ENCODE measurements at places on chromosomes 7 and 10.

DNA sequence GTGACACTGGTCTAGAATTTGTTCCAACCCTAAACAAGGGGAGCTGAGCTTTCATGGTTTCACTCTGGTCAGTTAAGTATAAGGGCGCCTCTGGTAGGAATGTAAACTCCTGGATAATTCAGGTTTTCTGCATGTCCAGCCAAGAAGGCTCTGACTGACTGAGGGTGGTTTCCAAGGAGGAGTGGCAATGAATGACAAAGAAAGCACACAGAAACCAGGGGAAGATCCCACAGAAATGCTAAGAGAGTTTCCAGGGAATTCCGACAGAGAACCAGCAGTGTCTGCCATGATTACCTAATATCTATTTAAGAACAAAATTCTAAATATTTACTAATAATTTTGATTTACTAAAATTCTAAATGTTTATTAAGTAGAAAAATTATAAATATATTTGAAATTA is 27.3 kb upstream of the NRG3 start:
- DNase-seq = no peak

DNA sequence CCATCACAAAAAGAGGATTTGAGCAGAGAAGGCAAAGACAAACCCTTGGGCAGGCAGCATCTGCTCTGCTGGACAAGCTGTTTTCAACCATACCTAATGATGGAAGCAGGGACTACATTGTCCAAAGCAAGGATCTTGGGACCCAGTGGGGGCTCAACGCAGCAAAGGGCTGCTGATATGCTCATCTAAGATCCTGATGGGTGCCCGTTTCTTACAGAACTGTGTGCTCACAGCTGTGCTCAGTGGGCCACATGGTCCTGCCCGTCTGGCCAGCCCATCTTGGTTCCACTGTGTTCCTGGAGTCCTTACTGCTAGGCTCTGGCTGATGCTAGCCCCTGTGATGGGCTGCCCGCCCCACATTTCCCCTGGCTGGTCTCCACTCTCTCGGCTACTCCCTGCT is 36.1 kb downstream of the GPRIN2 start:
- no peak for DNase-seq

- no peak for DNase-seq
These were observed 142.9 kb upstream of the ITGB1 start for GRCh38 chr10:33100781-33101391.

- DNase-seq = no peak
These were observed 776 bp upstream of the CALML3 start for GRCh38 chr10:5523796-5524574.

- no peak for DNase-seq
These were observed 19.9 kb upstream of the HERPUD2 start for GRCh38 chr7:35714862-35715261.

- no peak for DNase-seq
These were observed 11.4 kb downstream of the PTPRN2 start for GRCh38 chr7:158576050-158576762.

- peak; percentile 54 for DNase-seq
These were observed 788 bp downstream of the AKAP9 start for GRCh38 chr7:91941450-91941849.

DNA sequence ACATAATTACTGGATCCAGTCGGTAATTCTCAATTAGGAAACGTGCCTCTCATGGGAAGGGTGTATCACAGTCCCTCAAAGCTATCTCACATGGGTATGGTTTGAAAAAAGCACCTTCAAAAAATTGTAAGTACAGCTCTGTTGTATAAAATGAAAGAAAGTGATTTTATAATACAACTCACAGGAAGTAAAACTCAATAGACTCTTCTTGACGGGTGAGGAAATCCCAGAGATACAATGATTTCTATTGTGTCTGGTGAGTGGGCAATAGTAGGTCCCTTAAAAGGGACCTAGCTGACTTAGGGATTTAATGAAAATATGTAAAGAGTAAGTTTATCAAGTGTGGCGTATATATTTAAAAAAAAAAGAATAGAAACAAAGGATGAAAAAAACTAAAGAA is 27.0 kb downstream of the TASOR2 start:
- DNase-seq = no peak

DNA sequence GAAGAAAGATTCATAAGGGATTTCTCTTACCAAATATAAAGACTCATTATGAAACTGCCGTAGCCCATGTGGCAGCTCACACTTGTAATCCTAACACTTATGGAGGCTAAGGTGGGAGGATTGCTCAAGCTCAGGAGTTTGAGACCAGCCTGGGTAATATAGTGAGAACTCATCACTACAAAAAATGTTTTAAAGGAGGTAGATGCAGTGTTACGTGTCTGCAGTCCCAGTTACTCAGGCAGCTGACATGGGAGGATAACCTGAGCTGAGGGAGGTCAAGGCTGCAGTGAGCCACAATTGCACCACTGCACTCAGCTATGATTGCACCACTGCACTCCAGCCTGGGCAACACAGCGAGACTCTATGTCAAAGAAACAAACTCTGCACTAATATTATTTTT is 18.1 kb upstream of the DNA2 start:
- no peak for DNase-seq

DNA sequence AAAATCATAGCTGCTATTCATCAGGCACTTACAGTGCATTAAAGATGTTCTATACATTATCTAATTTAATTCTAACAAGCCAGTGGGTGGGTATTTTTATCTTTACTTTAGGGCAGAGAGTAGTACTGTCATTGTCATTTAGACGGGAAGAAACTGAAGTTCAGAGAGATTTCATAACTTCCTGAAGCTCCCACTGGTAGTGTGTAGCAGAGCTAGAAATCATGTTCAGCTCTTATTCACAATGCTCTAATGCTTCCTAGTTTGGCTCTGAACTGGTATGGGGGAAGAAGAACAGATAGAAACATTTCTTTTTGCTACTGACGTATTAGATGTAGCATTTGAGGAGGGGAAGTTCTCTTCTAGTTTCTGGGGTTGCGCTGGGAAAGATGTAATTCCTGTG is 116.7 kb downstream of the CYP26A1 start:
- DNase-seq = no peak

DNA sequence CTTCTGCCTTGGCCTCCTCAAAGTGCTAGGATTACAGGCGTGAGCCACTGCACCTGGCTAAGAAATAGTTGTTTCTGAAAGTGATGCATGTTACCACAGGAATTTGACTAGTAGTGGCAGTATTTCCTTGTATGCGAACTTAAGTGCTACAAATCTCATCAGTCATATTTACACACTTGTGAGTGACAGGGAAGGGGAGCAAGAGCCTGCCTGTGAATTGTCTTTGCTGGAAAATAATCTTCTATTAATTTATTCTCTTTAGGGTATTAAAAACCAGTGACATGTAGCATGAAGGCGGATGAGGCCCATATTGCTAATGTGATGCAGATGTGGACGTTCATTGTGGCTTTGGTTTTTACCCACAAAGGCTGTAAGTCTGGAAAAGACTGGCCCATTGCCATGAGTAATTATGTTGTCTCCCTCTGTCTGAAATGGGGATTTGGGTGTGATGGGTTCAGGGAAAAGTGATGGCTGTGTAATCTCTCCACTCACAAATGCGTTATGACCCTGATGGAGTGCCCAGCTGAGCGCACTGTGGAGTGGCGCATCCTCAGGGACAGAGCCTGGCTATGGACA is 97.6 kb downstream of the CCNY start:
- no peak for DNase-seq

GRCh38 chr10:101614663-101615524 is 26.8 kb downstream of the DPCD start:
- no peak for DNase-seq

DNA sequence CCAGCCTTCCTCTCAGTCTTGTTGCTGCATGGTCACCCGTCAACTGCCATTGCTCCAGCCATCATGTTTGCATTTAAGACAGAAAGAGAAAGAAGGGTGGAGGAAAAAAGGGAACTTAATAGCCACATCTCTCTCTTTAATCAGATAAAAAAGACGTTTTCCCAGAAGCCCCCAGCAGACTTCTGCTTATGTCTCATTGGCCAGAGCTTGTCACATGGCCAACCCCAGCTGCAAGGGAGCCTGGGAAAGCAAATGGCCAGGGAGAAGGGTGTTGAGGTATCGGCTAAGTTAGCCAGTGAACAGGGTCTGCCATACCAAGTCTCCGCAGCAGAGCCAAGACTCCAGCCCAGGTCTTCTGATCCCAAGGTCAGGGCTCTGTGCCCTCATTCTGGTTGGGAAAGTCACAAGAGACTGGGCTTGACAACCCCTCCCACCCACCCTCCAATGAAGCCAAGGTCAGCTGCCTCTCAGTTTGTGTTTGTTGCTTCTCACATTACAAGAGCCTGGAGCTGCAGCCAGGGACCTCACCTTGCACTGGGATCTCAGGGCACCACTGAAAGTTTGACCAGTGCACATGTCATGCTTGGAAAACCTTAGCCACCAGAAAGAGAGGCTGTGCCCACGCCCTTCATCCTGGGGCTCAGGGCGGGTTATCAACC is 80.3 kb upstream of the LYZL2 start:
- no peak for DNase-seq

DNA sequence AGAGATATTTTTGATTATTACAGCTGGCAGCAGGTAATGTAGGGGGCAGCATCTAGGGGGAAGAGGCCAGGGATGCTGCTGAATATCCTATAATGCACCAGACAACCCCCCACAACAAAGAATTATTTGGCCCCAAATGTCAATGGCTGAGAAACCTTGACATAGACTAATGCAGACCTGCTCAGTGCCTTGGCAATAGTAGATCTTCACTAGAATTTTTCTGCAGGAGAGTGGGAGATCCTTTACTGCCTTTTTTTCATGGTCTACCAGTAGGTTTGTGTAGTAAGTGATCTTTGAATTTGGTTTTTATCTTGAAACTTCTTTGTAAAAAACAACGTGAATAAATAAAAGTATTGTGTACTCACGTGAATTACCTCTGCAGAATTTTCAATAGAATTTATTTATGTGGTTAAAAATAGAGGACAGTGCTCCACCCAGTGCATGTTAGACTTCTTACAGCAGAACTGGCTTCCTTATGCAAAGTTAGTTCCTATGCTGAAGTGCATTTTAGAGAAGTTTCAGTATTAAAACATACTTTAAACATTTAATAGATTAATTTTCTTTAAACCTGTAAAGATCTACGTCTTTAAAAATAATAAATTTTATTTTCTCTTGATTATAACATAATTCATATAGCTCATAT is 199.6 kb upstream of the HDAC9 start:
- DNase-seq = no peak

DNA sequence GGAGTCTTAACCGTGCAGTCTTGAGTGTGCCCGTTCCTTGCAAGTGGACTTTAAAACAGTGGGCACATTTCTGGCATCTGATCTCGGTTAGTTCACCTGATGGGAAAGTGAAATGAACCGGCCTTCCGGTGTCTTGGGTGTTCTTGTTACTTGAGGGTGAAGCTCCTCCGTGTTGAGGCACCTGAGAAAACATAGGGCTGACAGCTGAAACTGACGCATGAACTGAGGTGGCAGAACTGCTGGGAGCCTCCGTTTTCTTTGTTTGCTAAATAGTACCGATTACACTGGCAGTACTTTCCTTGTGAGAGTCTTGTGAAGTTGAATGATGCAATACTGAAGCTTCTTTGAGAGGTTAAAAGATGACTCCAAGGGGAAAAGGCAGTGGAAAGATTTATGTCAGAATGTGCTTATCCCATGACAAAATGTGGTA is 62.8 kb upstream of the SAMD8 start:
- DNase-seq = no peak

Measured in NCI-H2171 (cell line).